ENCODE measurements at places on chromosomes 6 and 20. TPM values are rescaled to one million over a fixed set of nuclear protein-coding genes. Genes with fewer than 3 reads are reported as not detected.

The SLC22A3 gene
- total RNA-seq = 45.4 TPM

The RIPOR3 gene
- total RNA-seq = 4.2 TPM

The TMEM151B gene
- not detected for total RNA-seq

The PERP gene
- 1.3 TPM for total RNA-seq

The GTF2H4 gene
- total RNA-seq = 15.4 TPM

The TSPYL4 gene
- total RNA-seq = 3.8 TPM

The CYP39A1 gene
- 0.63 TPM for total RNA-seq

The DOK5 gene
- 15.7 TPM for total RNA-seq

The BTNL2 gene
- not detected for total RNA-seq

The CGA gene
- total RNA-seq = not detected

The HUS1B gene
- 0.21 TPM for total RNA-seq

The CFB gene
- total RNA-seq = 2.5 TPM

The ID1 gene
- total RNA-seq = 129 TPM

The DUSP15 gene
- total RNA-seq = not detected

The UBD gene
- total RNA-seq = 0.26 TPM

The OR2J3 gene
- total RNA-seq = not detected

The GPSM3 gene
- total RNA-seq = 4.0 TPM

The GNRH2 gene
- not detected for total RNA-seq

The LY6G6C gene
- not detected for total RNA-seq

The CCN6 gene
- not detected for total RNA-seq

The BMP5 gene
- 3.5 TPM for total RNA-seq

The PRDM13 gene
- not detected for total RNA-seq

All from psoas muscle (tissue), 8 donors.